ENCODE measurements at places on chromosomes 7 and 10.
A peak's percentile ranks its signal among the peaks of the same experiment; 100 is the strongest.

DNA sequence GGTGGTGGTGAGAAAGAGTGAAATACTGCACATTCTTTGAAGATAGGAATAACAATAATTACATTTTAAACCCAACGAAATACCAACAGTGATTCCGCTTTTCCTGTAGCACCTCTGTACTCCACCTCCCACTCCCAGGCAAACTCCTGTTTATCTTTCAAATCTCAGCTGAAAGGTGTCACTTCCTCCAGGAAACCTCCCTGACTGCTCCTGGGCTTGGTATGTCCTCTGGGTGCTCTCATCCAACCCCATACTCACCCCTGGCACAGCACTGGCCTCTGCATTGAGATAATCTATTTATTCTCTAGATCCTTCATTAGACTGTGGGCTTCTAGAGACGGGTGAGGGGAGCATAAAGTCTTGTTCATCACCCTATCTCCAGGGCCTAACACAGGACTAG is 148.0 kb downstream of the MYOF start:
- DNase-seq, result no peak

GRCh38 chr10:71522442-71523144 is 125.9 kb downstream of the CDH23 start:
- DNase-seq, result no peak

- no peak for DNase-seq
These were observed 9.4 kb upstream of the NKX2-3 start for GRCh38 chr10:99523251-99523773.

GRCh38 chr7:86784765-86785164 is 141.1 kb downstream of the GRM3 start:
- DNase-seq, result no peak

DNA sequence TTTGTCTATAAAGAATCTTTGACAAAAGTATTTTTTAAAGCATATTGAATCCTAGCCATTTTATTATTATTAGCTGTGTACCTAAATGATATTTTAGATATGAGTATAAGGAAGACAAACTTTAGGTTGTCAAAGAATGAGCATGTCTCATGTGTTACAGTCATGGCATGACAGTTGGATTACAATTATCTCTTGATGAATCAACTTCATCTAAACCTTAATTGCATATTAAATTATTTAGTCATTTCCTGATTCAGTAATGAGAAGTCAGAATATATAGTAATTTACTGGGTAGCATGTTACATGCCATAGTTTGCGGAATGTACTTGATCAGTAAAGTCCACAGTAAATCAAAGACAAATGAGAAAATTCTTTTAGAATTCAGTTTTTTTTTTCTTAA is 59.2 kb downstream of the MAPK8 start:
- DNase-seq, result no peak

DNA sequence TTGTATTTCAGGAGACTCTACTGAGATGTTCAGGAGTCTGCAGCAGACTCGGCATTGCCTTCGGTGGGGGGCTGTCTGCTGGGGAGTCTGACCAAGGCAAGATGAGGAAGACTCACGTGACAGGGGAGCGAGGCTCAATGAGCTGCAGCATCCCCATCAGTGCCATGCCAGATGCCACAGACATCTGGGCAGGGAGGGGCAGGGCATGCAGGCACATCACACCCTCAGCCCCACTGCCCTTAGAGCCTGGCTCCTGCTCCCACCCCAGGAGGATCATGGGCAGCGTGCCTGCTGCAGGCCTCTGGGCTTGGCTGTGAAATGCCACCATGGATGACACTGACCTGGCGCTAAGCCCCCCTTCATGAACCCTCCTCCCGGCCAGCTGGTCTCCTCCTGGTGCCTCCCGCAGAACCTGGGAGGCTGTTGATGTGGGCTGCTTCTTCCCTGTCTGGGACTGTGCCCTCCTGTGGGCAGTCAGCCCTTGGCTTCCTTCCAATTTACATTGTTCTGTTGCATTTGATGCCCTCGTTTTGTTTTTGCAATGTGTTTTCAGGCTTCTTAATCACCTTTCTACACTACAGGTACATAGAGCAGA is 235.0 kb downstream of the PAXIP1 start:
- peak; percentile 9 for DNase-seq

DNA sequence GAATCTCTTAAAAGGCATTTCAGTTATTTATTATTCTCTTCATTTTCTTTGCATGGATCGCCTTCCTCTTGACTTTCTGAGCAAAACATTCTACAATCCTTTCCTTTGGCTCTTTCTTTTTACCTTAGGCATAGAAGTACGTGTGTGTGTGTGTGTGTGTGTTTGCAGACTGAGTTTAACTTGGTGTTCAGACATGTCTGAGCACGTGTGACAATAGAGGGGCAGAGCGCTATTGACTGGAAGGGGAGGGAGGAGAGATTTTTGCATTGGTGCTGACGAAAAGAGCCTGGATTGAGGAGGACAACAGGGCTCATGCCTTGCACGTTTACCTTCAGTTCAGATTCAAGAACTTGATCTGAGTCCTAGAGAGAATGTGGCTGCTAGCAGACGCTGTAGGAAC is 129.8 kb downstream of the SEC23IP start:
- no peak for DNase-seq

DNA sequence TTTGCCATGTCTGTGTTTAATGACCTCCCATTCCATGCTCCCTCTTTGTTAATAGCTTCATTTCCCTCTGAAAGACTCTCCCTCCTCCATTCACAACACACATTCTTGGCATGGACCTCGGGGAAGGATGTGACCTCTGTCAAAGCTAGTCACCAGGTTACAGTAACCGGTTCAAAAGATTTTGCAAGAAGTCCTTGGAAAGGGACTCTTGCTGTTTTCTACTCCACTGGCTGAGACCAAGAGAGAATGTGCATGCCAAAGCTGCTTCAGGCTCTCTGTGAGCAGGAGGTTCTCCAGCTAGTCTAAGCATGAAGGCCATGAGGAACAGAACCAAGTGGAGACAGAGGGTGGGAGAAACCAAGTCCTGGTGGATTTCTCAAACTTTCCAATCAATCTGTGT is 732.6 kb downstream of the CCSER2 start:
- peak; percentile 15 for DNase-seq

- no peak for DNase-seq
These were observed 107.9 kb upstream of the FRMD4A start for GRCh38 chr10:14438576-14438975.

GRCh38 chr7:81256991-81257390 is 338.1 kb upstream of the SEMA3C start:
- peak; percentile 26 for DNase-seq

- no peak for DNase-seq
These were observed 672.2 kb downstream of the SDK1 start for GRCh38 chr7:3973264-3973663.

DNA sequence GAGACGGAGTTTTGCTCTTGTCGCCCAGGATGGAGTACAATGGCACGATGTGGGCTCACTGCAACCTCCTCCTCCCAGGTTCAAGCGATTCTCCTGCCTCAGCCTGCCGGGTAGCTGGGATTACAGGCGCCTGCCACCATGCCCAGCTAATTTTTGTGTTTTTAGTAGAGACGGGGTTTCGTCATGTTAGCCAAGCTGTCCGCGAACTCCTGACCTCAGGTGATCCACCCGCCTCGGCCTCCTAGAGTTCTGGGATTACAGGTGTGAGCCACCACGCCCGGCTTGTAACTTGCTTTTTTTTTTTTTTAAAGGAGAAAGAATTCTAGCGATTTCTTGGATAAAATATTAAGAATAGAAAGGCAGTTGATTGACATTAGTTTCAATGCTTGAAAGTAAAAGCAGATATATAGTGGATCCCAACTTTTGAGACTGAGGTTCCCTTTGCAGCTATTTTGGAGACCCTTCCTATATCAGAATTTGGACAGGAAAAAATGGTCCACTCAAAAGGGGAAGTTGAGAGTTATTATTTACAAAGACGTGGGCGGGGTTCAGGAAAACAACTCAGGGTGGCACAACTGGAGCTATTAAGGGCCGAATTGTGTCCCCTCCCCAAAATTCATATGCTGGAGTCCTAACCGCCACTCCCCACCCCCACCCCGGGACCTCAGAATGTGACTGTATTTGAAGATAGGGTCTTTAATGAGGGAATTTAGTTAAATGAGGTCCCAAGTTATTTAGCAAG is 1.3 kb upstream of the ERCC6 start:
- DNase-seq, result no peak

DNA sequence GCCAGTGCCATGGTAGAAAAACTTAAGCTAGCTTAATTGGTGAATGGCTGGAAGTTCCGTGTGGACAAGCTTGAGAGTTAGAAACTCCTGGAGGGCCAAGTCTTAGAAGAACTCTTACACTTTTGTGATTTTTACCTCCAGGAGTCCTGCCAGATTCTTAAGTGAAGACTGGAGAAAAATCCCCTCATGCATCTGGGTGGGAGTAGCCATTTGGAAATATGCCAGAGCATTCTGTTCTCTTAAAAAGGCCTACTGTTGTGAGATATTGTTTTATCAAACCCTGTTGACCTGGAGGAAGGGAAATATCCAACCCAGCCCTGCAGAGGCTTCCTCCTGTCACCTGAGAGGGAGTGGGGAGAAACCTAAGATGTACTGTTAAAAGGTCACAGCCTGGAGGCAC is 17.6 kb upstream of the MCM10 start:
- no peak for DNase-seq

GRCh38 chr10:1576467-1577372 is 160.6 kb downstream of the ADARB2 start:
- DNase-seq, result no peak

- peak; percentile 80 for DNase-seq
These were observed 2.8 kb downstream of the ZNF746 start for GRCh38 chr7:149494738-149495368.

- no peak for DNase-seq
These were observed 81.6 kb downstream of the PRKAG2 start for GRCh38 chr7:151795168-151795811.

- DNase-seq, result peak; percentile 71
These were observed 641.5 kb upstream of the SORCS1 start for GRCh38 chr10:107806026-107806425.

- no peak for DNase-seq
These were observed 51.8 kb upstream of the FAM3C start for GRCh38 chr7:121447911-121448300.
